ENCODE measurements at places on chromosomes 7 and 10. TPM values are rescaled to one million over a fixed set of nuclear protein-coding genes. Genes with fewer than 3 reads are reported as not detected.
A peak's percentile ranks its signal among the peaks of the same experiment; 100 is the strongest.

- DNase-seq: no peak
Observed at GRCh38 chr10:4121502-4122380, 336.7 kb upstream of the KLF6 start.

- DNase-seq: no peak
Observed at GRCh38 chr7:26856176-26856985, 8.0 kb downstream of the SKAP2 start.

Gene LIPF
- total RNA-seq: not detected

- no peak for DNase-seq
Observed at GRCh38 chr7:157855452-157856213, 518.8 kb downstream of the DNAJB6 start.

GRCh38 chr7:35524112-35524804, 170.7 kb downstream of the HERPUD2 start:
- no peak for DNase-seq

Gene WDR86
- 0.26 TPM for total RNA-seq

DNA sequence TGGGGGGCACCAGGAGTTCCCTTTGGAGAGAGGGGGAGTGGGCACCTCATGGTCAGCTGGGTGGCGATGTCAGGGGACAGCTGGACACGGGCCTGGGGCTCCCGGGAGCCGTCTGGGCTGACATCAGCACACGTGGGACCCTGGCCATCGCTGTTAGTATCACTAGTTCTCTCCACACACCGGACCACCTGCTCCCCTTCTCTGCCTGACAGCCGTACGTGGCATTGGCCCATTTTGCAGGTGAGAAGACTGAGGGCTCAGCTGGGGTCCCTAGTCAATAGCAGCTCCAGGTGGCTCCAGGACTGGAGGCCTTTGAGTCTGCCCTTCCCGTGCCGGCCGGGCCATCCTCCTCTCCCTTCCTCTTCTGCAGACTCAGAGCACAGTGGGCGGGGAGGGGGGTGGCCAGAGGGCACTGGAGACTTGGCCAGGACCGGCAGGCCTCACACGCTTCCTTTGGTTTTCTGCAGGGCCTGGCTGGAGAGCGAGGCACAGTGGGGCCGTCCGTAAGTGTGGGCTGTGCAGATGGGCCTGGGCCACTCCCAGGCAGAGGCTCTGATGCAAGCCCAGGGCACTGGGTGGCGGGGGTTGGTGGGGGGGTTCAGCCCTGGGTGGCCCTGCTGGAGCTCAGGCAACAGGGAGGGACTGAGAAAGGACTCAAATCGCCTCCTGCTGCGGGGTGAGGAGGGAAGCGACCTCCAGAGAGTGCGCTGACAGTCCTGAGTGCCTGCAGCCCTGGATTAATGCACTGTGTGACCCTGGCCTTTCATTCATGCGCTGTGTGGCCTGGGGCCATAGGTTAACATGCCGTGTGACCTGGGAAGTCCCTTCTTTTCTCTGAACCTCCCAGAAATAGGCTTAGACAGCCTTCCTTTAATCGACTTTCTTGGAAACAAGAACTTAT, 78.2 kb downstream of the MYL10 start:
- no peak for DNase-seq

- DNase-seq: no peak
Observed at GRCh38 chr10:62583876-62584615, 209.9 kb downstream of the ZNF365 start.

GRCh38 chr10:44818041-44818649, 93.0 kb upstream of the TMEM72 start:
- DNase-seq: no peak

Gene DIP2C
- total RNA-seq: 0.39 TPM

Gene FLNC
- total RNA-seq: not detected

DNA sequence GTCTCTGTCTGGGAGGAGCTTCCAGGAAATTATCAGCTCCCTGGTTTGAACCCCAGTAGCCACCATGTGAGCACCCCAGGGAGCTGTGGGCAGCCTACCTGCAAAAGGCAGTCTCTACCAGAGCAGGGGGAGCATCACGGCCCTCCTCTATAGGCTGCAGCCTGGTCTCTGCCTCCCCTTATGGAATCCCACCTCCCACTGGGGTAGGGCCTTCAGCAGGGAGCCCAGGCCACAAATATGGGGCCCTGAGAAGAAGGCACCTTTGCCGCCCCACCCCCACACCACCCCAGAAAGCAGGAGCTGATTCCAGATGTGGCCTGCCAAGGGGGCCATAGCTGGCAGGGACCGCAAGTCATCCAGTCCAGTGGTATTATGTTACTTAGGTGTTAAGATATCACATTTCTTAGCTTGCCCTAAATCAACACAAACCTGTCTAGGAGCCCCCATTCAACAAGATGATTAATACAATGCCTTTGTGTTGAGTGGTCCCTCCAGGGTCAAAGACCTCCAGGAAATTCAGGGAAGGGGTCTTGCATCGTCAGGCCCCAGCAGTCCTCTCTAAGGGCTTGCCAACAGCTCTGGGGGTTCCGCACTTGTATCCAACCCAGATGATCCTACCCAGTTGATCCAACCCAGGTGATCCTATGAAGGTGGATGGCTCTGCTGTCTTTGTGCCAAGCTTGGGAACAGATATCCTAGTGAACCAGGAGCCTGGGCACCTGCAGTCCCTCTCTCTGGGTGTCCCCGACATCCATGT, 114.9 kb downstream of the OAT start:
- no peak for DNase-seq

Gene NEUROG3
- not detected for total RNA-seq

DNA sequence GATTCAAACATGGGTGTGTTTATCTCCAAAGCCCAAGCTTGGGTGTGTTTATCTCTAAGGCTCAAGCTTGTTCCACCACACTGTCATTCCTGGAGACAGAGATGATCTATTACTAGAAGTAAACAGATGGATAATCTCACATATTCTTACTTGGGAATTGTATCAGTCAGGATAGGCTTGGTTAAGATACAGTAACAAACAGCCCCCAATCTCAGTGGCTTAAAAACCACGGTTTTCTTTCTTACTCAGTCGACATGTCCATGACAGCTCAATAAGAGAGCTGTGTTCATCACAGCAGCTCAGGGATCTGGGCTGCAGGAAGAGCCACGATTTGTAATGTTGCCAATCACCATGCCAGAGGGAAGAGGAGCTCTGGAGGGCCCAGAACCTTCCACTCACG, 38.5 kb upstream of the LOXL4 start:
- DNase-seq: no peak

Gene EBLN1
- not detected for total RNA-seq

Gene OR2A42
- not detected for total RNA-seq

Gene SRRM3
- total RNA-seq: not detected

GRCh38 chr10:113520690-113521474, 32.0 kb upstream of the HABP2 start:
- DNase-seq: peak; percentile 46

DNA sequence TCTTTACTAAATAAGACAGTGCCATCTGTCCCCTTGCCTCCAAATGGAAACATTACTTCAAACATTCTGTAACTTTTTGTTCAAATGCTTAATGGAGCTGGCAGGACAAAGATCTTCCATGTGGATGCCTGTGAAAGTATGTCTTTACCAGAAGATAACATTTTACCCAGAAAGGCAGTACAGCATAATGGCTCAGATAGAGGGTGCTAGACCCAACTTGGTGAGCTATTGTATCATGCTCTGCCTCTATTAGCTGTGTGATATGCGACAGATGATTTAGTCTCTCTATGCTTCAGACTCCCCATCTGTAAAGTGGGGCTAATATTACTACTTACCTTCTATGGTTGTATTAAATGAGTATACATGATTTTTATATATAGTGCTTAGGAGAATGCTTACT, 8.8 kb upstream of the SMKR1 start:
- no peak for DNase-seq

GRCh38 chr7:37420946-37421695, 27.5 kb downstream of the ELMO1 start:
- no peak for DNase-seq

DNA sequence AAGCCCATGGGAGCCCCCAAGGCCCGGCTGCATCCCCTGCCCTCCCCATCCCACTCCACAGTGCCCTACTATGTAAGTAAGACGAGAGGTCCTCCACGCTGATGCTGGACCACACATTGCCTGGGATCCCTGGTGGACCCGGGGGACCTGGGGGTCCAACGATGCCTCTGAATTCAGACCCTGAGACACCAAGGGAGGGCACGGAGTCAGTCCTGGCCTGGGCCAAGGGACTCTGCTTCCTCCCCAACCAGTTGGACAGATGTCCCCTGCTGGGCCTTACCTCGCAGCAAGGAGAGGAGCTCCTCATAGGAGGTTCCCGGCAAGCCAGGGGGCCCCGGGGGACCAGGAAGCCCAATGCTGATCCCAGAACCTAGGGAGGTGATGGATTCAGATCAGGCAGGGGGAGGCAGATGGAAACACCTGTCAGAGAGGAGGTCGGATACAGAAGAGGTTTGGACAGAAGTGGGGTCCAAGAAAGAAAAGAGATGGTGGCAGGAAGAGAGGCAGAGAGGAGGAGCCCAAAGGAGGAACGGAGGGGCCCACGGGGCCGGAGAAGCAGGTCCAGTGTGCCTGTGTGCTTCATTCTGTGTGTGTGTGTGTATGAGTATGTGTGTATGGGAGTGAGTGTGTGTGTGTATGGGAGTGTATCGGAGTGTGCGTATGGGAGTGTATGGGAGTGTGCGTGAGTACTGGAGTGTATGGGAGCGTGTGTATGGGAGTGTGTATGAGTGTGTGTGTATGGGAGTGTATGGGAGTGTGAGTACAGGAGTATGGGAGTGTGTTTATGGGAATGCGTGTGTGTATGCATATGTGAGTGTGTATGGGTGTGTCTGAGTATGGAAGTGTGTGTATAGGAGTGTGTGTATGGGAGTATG, 50.2 kb downstream of the COL17A1 start:
- DNase-seq: no peak
